ENCODE measurements at places on chromosomes 3 and 15. TPM values are rescaled to one million over a fixed set of nuclear protein-coding genes. Genes with fewer than 3 reads are reported as not detected.

The PIAS1 gene
- total RNA-seq, result 78.5 TPM

The TMEM212 gene
- total RNA-seq, result not detected

The DUOXA2 gene
- not detected for total RNA-seq

The GALNT15 gene
- not detected for total RNA-seq

The PYGO1 gene
- total RNA-seq, result not detected

The FEZF2 gene
- not detected for total RNA-seq
